ENCODE measurements at places on chromosomes 7 and 10.

DNA sequence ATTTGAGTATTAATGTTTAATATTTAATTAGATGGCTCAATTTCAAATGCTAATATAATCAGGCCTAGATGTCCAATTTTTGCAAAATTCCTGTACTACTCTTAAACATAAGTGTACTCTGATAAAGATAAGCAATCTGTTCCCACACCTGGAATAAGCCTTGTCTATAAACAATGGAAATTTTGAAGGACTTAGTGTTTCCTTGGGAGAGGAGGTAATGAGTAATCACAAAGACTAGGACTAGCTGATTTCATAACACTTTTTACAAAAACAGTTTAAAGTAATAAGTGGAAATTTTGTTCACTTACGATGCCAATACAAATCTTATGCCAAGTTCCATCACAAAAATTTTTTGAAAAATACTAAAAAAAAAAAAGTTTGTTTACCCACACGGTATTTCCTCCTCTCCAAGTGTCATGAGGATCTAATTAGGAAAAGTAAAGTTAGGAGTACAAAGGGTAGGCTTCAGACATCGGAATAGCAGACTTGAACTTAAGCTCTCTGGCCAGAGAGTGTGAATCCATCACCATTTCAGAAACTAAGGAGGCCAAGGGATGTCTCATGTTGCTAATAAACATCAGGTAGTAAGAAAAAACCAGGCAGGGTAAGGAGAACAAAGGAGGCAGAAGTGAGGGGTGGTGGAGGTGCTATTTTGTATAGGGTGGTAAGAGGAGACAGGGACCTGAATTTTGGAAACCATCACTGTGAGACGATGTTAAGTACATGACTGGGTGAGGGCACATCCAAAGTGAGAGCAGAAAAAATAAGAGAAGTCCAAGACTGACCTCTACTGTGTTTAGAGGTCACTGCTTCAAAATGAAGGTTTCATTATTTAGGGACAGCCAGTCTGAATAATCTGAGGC lies 61.3 kb downstream of the RAPGEF5 start:
- no peak for DNase-seq

DNA sequence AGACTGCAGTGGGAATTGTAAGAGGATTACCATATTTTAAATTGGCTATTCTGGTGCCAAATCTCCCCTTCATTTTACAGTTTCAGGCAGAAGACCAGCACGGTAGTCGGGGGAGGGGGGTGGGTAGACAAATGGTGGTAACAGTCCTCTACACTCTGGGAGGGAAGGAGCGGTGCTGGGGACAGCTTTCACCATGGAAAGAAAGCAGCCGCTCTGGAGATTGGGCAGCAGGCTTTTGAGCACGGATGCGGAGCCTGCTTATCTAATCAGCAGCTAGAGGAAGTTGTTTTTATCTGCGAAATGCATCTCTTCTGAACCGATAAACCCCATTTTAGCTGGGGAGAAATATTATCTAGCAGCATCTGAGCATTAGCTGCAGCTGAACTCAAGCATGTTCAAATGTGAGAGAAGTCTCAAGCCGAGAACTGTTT lies 28.7 kb downstream of the IKZF1 start:
- no peak for DNase-seq

- DNase-seq, result peak; percentile 42
These were observed 1.4 kb upstream of the IL6 start for GRCh38 chr7:22725585-22725984.

DNA sequence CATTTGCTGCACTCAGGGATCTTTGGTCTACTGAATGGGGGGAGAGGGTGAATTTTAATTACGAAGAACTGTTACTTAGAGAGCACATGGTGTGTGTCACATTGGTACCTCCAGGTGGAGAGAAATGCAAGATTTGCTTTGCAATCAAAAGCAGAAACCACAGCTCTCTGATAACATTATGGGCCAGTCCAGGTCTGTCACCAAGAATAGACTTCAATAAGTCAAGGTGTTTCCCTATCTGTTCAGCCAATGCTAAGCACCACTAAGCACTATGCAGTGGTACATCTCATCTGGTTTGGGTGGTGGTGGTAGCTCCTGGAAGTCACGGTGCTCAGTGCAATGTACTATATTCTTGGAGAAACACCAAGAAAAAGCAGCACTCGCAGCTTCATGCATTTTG lies 119.6 kb upstream of the AFAP1L2 start:
- DNase-seq, result no peak

DNA sequence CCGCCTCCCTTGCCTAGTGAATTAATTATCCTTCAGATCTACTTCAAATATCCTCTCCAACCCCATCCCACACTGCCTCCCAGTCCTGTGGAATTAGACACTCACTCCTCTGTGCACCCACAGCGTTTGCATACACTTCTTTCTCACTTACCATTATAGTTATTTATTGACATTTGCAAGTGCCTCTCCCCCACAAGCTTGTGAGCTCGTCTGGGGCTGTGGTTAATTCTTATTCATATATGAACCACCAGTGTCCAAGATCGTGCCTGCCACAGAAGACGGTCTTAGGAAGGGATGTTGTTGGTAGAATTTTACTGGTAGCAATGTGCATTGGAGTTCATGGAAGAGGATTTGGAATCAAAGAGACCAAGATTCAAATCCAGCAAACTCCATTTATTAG lies 68.1 kb upstream of the AOAH start:
- DNase-seq, result no peak

- no peak for DNase-seq
These were observed 602.7 kb downstream of the SORCS3 start for GRCh38 chr10:105243825-105244224.

DNA sequence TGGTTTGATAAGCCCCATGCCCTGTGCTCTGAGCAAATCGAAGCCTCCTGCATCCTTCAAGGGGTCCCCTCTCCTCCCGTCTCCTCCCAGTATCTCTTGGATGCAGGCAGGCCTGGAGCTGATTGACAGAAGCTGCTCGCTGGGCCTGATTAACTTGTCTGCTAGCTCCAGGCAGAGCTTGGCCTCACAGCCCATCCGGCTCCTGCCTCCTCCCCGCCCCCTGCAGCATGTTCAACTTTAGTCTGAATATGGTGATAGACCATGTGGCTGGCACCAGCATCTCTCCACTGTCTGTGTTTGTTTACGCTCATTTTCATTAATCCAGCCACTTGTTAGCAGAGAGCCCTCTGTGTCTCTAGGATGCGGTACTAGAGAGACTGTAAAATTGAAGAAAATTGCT lies 432.2 kb downstream of the DPP6 start:
- DNase-seq, result no peak

- DNase-seq, result peak; percentile 17
These were observed 732.8 kb downstream of the ZWINT start for GRCh38 chr10:55628260-55628701.

GRCh38 chr7:148104136-148104716 lies 486.3 kb upstream of the C7orf33 start:
- no peak for DNase-seq

GRCh38 chr10:60032723-60033122 lies 126.4 kb upstream of the CCDC6 start:
- DNase-seq, result peak; percentile 32

DNA sequence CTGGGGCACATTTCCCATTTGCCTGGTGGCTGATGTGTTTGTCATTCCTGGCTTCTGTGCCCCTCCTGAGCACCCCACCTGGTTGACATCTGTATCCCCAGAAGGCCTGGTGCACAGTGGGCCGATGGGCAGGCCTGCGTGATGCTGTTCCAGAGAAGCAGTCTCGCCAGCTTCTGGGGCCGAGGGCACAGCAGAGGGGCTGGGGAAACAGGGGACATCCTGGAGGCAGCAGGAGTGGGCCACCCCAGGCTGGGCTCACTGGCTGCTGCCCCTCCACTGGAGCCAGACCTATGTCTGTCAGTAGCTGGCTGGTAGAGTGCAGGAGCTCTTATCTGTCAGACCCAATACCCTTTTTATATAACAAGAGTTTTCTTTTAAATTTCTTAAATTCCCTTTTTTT lies 896 bp upstream of the MYL7 start:
- DNase-seq, result no peak

- DNase-seq, result no peak
These were observed 142.0 kb downstream of the CCDC71L start for GRCh38 chr7:106518967-106519366.

DNA sequence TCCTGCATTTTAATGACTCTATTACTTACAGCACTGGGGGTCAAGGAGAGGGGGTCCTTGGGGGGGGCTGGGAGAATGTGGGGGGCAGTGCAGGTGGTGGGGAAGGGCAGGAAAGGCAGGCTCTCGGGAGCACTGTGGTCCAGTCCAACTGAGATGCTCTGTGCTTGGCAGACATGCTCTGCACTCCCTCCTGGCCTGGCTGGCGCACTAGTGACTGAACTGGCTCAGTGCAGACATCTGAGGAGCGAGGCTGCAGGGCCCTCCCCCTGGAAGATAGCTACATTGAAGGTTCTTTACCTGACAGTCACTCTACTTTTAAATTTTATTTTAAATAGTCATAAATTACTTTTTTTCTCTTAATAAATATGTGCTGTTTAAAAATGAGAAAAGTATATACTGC lies 105.7 kb downstream of the NEURL1 start:
- DNase-seq, result no peak

- no peak for DNase-seq
These were observed 153.6 kb downstream of the DYNC1I1 start for GRCh38 chr7:95925971-95926370.

- peak; percentile 46 for DNase-seq
These were observed 895 bp upstream of the ZNF804B start for GRCh38 chr7:88758381-88759229.

GRCh38 chr10:66021423-66021822 lies 904.4 kb upstream of the LRRTM3 start:
- DNase-seq, result no peak

DNA sequence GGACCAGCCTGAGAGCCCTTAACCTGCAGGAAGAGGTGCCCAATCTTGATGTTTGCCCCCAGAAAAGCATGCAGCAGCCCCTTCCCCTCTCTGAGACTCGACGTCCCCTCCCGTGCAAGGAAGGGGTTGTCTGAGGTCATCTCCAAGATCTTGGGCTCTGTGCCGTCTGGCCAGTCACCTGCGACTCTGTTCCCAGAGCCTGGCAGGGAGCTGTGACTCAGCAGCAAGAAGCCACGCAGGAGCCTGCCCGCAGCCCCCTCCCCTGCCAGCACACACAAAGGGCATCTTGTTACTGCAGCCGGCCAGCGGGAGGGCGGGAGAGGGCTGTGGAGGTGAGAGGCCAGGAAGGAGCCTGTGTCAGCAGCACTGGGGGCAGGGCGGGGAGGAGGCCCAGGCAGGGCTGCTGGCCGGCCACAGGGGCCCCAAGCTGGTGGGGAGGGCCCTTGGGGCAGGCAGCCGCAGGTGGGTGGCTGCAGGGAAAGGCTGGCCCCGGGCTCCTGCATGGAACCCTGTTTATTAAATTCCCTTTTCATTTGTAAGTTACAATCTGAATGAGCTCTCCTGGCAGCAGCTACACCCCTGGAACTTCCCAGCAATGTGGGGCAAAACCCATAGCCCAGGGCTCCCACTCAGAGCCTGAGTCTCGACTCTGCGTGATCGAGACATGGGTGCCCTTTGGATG lies 103.7 kb upstream of the ZMIZ1 start:
- DNase-seq, result no peak

DNA sequence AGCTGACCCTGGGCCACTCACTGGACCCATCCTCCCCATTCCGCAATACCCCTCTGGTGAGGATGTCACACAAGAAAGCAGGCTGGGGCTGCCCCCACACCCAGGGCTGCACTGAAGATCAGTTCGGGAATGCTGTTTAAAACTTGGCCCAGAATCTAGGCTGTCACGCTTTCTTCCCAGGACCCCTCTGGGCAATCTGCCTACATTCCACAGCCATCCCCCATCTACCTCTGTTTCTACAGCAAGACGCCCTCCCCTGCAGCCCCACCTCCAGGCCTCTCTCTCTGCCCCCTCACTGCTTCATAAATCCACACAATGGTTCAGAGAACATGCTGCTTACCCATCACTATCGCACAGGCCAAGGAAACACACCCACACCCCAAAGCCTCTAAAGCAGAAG lies 36.1 kb downstream of the XPNPEP1 start:
- DNase-seq, result no peak

DNA sequence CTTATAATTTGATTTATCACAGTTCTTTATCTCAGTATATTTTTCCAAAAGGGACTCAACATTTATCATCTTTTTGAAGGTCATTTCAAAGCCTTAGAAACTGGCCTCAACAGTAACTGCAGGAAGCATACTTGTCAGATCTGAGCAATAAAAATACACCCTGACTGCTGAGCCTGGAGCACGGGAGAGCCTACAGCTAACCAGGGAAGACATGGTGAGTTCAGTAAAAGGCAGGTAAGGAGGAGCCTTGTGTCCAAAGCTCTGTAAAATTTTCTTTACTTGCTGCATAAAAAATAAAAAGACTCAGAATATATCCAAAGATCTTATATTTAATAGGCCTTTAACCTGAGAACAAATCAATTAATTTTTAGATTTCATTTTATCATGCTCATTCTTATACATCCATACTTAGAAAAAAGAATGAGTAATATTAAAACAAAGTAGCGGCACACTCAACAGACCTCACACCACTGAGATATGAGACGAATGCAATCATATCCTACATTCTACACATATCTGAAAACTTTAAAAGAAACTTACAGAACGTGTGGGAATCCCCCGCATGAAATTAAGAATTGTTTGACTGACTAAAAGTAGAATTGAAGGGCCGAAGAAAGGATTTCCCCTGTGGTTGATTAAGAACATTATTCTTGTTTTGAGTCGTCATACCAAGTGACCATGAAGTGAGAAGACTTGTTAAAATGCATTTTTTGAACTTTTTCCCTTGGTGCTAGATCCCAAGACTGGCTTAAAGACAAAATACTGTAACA lies 296.4 kb upstream of the MKLN1 start:
- no peak for DNase-seq

GRCh38 chr10:112899391-112900065 lies 50.5 kb upstream of the TCF7L2 start:
- no peak for DNase-seq

DNA sequence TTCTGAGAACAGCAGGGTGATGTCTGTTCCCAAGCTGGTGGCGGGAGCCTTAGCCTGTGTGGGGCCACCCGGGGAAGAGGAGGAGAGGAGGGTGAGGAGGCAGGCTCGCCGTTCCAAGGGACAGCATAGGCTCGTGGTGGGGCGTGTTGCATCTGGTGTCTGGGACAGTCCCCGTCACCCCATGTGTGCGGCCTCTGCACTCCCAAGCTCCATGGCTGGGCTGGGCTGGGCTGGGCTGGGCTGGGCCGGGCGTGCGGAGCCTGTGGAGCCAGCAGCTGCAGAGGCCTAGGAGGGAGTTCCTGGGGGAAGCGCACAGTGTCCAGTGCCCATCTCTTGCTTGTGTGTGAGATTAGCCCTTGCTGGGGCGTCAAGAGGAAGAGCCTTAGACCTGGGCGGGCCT lies 20.9 kb upstream of the TTYH3 start:
- no peak for DNase-seq

- DNase-seq, result no peak
These were observed 19.6 kb upstream of the ANLN start for GRCh38 chr7:36370046-36370445.

DNA sequence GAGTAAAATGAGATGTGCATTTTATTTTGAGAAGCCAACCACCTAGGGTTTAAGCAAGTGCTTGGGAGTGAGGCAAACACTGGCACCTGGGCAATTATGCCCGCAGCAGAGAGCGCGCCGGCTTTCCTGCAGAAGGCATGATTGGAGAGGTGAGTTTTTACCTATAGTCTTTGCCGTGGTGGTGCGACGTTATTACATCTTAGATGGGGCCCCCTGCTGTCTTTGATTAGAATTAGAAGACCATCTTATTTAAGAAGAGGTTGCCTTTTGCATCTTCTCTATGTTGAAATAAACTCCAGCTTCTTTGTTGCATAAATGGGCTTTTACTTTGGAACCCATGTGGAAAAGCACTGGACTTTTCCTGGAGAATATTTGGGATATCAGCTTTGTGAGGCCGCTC lies 409.5 kb downstream of the GLRX3 start:
- DNase-seq, result no peak
